ENCODE measurements at places on chromosomes 7 and 10.

GRCh38 chr10:5996696-5997095 lies 19.4 kb upstream of the IL15RA start:
- no peak for DNase-seq

DNA sequence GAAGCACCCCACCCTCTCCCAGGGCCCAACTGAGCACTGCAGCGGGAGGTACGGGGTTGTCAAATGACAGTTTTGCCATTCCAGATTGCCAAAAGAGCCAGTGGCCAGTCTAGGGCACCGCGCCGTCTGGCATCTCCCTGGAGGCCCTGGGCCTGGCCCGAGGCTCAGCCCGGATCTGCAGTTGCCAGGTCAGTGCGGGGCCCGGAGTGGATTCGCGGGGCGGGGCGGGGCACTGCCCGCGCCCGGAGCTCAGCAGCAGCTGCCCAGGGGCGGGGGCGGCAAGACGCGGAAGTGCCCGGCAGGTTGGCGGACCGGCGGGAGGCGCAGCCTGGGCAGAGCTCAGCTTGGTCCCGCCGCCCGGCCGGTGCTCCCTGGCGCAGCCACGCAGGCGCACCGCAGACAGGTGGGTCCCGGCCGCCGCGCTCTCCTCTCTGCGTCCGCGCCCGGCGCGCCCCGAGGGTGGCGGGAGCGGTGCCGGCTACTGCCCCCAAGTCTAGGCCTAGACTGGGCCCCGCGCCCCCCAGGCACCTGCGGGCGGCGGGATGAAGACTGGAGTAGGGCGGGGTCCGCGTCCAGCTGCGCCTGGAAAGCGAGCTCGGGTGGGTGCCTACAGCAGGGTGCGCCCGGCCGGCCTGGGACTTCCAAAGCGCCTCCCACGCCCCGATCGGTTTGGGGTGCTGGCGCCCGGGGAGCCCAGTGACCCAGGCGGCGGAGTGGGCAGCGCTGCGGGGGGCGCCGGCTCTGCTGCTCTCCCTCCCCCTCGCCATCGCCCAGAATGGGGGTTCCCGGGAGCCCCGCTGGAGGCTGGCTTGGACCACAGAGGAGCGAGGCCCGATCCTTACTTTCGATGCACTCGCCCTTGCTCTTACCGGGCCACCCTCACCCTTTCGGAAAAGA lies at the start of gene IRF5:
Gene IRF5 (plus strand): TSS at position 281 of the 897 bp plus-strand sequence. CDS start 4,155 bp downstream, outside the sequence.
- DNase-seq: no peak

GRCh38 chr7:149027611-149028345 lies 527 bp downstream of the PDIA4 start:
- no peak for DNase-seq

DNA sequence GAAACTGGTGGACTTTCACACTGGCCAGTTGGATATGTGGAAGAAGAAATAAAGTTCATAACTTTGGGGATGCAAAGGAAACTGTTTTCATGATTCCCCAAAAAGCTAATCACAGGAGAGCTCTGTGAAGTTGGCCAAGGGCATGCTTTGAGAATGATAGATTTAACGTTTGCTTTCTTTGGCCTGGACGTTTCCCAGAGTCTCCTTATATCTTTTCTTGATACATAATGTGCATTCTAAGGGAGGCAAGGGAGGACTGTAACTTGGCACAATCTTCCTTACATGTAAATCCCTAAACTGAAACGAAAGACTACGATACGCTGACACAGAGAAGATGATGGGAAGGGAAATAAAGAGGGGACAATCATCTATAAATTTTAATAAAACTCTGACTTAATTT lies 176.5 kb upstream of the INHBA start:
- no peak for DNase-seq

DNA sequence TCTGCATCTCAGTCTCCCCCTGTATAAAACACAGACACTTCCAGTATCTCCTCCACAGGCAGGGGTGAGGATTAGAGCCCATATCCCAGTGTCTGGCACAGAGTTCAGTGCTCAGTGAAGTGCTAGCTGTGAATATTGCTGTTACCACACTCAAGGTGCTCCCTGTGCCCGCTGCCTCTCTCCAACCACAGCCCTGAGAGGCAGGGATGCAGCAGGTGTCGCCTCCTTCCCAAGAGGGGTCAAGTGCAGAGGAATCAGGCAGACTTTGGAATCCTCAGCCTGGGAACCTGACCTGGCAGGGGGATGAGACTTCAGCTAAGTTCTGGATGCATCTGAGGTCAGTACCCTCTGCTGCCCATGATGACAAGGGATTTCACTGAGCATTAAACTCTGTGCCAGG lies 163.1 kb downstream of the GFRA1 start:
- no peak for DNase-seq

GRCh38 chr7:130296221-130296951 lies 3.4 kb downstream of the CPA4 start:
- DNase-seq: no peak
